SHP77 (cell line): ENCODE measurements at places on chromosomes 12 and 14.
A peak's percentile ranks its signal among the peaks of the same experiment; 100 is the strongest.

GRCh38 chr14:30264161-30264560, 294.8 kb upstream of the G2E3 start:
- DNase-seq: no peak

- DNase-seq: peak; percentile 33
Observed at GRCh38 chr12:96710127-96710745, 196.8 kb upstream of the NEDD1 start.

DNA sequence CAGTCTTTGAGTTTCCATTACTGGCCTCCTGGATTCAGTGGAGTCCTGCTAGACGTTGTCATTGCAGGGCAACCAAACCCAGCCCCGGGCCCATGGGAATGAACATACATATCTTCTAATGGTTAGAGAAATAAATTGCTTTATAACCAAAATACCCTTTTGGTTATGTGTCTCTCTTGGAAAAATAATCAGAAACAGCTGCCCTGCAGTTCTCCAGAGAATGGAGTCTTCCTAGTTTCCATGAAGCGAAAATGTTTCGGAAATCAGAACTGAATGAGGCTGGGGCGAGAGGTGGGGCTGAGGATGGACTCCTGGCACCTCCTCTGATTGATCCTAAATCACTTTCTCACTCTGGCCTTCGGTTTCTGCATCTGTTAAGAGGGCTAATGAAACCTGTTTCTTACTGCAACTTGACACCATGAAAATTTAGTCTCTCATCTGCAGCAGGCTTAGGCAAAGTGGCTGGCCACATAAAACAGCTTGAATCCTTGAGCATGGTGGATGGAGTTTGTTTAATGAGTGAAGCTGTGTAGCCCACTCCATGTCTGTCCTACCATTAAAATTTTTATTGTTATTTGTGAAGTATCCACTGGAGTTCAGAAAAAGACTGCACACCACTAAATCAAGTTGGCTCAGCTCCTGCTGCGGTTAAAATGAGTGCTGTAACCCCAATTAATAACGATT, 198.9 kb downstream of the CACNA1C start:
- DNase-seq: no peak

GRCh38 chr14:84361476-84361875, 1168.5 kb upstream of the FLRT2 start:
- no peak for DNase-seq

DNA sequence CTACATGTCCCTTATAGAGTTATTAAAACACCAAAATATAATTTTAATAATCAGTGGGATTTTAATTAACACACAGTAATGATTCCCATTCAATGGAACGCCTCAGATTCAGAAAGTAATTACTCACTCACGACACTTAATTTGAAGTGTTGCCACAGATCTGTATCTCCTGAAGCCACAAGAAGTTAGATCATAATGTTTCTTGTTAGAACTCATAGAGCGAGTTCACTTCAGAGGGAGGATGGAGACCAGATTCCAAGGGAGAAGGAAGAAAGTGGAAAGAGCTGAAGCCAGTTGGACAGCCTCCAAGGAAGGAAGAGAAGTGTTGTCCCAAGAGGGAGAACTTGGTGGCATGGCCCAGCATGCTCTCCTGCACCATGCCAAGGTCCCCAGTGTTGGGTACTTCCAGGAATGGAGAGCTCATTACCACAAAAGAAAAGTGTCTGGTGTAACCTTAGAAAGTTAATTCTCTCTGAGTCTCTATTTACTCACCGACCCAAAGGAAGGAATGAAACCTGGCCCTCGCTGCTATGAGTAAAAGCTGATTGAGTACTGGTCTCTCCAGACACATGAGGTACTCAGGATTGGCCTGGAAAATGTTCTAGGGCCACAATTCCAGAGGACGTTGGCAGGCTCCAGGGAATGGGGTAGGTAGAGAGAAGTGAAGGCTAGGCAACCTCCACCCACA, 305.4 kb downstream of the BCL11B start:
- DNase-seq: no peak

GRCh38 chr12:110371408-110372055, 32.0 kb downstream of the ANAPC7 start:
- no peak for DNase-seq

DNA sequence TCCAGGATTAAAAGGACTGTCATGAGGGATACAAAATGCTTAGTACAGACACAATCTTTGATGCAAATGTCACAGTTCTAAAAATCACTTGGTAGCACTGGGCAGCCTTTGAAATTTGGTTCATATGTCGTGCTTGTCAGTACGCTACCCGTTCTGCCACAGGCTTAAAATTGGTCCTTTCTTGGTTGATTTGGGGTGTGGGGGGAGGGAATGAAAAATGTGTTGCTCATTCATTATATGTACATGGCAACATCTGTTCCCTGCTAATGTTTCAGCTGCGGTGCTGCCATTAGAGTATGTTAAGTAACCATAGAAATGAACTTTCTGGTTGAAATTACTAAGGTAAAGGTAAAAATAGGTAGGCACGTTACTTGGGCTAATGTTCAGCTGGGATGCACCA, 155.4 kb upstream of the ARHGAP5 start:
- DNase-seq: no peak

GRCh38 chr12:115423546-115423987, 739.6 kb upstream of the TBX3 start:
- peak; percentile 14 for DNase-seq
